Activated T-cell treated with anti-CD3 and anti-CD28 coated beads, Interleukin-2, amount 50 U/mL, for 72 hours (primary cell): ENCODE measurements at places on chromosomes 1 and 21. TPM values are rescaled to one million over a fixed set of nuclear protein-coding genes. Genes with fewer than 3 reads are reported as not detected.
A peak's percentile ranks its signal among the peaks of the same experiment; 100 is the strongest.

GRCh38 chr1:167722870-167723251 is 1.1 kb downstream of the MPZL1 start:
- no peak overlapping the region for H3K27ac ChIP-seq
- H3K4me3 ChIP-seq: peak overlapping the region; percentile 93
- H3K4me1 ChIP-seq: peaks cover 68% of the 10 kb centered on the region
- no peaks in the 10 kb centered on the region for H3K27me3 ChIP-seq
- no peak for DNase-seq

DNA sequence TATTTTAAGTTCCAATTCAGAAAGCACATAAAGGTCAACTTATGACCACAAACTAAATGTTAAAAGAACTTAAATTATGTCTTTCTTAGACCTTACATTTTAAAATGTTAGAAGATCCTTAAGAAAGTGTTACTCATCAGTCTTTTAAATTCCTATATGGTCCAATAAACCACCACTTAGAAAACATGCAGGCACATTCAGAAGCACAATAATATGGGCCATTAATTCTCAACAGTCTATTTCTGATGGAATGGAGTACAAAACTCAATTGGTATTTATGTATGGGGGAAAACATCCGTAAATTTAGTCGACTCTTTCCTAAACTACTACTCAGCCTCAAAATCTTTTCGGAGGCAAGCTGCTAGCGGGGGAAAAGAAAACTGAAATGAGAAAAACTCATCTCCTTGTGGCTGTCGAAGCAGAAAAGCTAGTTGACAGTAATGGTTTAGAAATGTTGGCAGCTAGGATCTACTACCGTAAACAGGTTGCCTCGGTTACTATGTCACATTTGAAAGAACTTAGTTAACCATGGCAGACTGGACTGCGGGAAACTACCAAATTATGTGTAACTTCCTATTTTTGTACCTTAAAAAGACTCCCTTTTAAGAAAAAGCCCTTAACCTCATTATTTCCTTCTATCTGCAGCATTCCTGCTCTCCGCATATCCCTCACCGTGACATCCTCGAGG is 1.0 kb downstream of the TRMT1L start:
- H3K27me3 ChIP-seq: no peaks in the 10 kb centered on the region
- peak overlapping the region; percentile 95 for H3K27ac ChIP-seq
- DNase-seq: no peak
- peaks cover 3% of the 10 kb centered on the region for H3K36me3 ChIP-seq
- H3K4me3 ChIP-seq: peak overlapping the region; percentile 98

DNA sequence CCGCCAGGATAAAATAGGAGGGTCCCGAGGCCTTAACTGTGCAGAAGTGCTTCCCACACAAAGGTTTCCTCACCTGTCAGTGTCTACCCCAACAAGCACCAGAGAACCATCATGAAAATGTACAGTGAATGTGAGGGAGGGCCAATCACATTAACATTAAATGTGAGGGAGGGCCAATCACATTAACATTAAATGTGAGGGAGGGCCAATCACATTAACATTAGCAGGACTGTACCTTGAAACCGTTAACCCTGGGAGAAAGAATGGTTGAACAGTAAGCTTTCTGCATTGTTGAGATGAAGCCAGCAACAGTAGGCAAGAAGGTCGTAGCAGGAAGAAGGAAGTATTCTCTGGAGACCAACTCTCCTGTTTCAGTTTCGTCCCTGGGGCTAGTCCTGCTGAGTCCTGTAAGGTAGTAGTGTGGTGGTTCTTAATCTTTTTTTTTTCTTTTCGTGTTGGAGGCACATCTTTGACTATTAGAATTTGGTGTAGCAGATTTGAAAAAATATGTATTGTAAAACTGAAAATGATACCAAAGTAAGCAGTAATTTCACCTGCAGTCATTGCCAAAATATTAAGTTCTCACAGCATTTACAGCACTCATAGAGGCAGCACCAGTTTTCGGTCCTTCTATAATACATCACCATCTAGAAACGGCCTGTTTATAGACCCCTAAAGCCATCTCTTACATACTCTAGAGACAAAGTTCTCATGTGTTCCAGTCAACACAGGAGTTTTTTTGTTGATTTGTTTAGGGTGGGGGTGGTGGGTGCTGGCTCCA is 98.6 kb upstream of the PPP2R5A start:
- peaks cover 26% of the 10 kb centered on the region for H3K4me1 ChIP-seq
- H3K27ac ChIP-seq: peak overlapping the region; percentile 79
- peak overlapping the region; percentile 75 for H3K4me3 ChIP-seq
- H3K36me3 ChIP-seq: no peaks in the 10 kb centered on the region

- peaks cover 3% of the 10 kb centered on the region for H3K36me3 ChIP-seq
- no peak overlapping the region for H3K27ac ChIP-seq
- H3K27me3 ChIP-seq: no peaks in the 10 kb centered on the region
- no peak for DNase-seq
- no peaks in the 10 kb centered on the region for H3K4me1 ChIP-seq
- H3K4me3 ChIP-seq: no peak overlapping the region
Measured at GRCh38 chr1:203720242-203720641, 44.7 kb upstream of the LAX1 start.

DNA sequence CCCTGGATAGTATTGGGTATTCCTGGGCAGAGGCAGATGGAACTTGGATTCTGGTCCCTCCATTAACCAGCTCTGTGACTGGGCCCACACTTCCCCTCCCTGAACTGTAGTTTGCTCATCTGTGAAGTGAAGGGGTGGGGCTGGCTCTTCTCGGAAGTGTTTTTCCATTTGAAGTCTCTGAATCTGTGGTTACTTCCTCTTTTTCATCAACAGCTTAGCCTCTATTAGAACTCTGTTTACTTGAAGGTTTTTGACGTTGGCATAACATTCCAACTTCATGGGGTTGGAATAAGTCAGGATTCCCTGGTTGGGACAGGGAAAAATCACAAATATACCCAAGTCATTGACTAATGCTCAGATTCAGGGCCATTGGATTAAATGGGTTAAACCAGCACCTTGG is 3.6 kb downstream of the KIAA0040 start:
- peak; percentile 63 for DNase-seq
- H3K4me3 ChIP-seq: peak overlapping the region; percentile 95
- no peaks in the 10 kb centered on the region for H3K27me3 ChIP-seq
- H3K27ac ChIP-seq: peak overlapping the region; percentile 91

DNA sequence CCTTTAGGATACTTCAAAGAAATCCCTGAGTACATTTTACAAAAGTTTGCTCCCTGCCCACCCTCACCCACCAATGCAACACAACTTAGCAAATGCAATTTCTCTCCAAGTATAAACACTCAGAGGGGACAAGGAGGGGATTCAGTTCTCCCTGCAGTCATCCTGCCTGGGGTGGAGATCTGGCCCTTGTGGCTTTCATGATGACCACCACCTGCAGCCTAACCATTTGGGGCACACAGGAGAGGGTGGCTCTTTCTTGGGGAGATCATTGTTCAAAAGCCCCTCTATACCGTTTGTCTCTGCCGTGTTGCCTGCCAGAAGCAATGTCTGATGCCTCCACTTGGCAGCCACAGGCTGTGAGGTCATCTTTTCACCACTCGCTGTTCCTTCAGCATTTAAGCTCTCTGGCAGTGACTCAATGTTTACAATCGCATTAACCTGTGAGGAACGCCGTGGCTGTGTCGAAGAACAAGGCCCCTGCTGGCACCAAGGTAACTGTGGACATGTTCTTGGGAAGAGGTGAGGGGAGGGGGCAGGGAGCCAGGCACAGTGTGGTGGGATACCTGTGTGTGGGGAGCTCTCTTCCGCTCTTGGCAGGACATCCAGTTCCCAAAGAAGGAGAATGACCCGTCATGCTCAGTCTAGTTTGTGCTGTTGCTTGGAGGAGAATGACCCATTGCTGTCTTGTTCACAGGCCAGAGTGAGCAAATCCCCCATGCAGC is 103.9 kb upstream of the DUSP10 start:
- peaks cover 11% of the 10 kb centered on the region for H3K4me1 ChIP-seq
- no peak for DNase-seq
- no peak overlapping the region for H3K4me3 ChIP-seq
- no peak overlapping the region for H3K27ac ChIP-seq

- no peak overlapping the region for H3K27ac ChIP-seq
- no peaks in the 10 kb centered on the region for H3K36me3 ChIP-seq
- DNase-seq: no peak
- no peaks in the 10 kb centered on the region for H3K4me1 ChIP-seq
- H3K27me3 ChIP-seq: peaks cover 13% of the 10 kb centered on the region
Measured at GRCh38 chr1:244642988-244643387, 9.9 kb upstream of the DESI2 start.

DNA sequence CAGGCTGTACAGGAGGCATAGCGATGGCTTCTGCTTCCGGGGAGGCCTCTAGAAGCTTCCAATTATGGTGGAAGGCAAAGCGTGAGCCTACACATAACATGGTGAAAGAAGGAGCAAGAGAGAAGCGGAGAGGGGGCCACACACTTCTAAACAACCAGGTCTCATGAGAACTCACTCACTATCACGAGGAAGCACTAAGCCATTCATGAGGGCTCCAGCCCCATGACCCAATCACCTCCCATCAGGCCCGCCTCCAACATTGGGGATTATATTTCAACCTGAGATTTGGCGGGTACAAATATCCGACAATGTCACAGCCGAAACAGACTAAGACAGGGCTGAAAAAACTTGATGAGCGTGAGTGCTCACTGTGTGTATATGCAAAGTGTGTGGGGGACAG is 89.3 kb upstream of the CNIH3 start:
- no peak overlapping the region for H3K27ac ChIP-seq
- no peak for DNase-seq
- no peaks in the 10 kb centered on the region for H3K4me1 ChIP-seq

DNA sequence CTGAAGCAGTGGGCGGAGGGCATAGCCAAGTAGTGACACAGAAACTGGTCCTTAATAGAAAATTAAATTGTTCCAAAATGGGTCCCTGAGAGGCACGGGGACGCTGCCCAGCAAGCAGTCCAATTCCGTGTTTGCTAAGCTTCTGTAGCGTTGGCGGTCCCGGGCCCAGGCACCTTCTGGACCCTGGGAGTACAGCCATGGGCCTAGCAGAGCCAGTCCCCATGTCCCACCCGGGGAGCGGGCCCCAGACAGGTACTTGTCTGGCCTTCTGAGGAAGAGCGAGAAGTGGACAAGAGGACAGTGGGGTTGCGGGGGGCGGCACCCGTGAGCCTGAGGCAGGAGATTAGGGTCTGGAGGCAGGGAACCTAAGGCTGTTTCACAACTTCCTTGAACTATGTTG is 11.5 kb upstream of the CCDC27 start:
- DNase-seq: no peak
- H3K27me3 ChIP-seq: no peaks in the 10 kb centered on the region
- peaks cover 25% of the 10 kb centered on the region for H3K4me1 ChIP-seq
- H3K4me3 ChIP-seq: no peak overlapping the region
- H3K27ac ChIP-seq: peak overlapping the region; percentile 38

DNA sequence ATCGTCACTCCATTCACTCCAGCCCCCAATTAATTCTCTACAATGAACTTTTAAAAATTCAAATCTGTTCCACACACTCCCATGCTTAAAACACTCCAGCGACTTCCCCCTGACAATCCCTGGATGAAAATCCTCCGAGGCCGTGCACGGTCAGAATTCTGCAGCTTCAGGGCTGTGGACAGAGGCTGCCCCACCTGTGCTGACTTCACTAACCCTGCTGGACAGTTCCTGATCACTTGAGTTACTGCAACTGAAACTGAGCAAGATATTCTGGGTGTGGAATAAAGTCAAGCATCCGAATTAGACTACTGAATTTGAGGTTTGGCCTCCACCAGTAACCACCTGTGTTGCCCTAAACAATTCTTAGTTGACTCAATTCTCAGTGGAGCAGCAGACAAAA is 1.0 kb upstream of the JAK1 start:
- peak overlapping the region; percentile 94 for H3K27ac ChIP-seq
- H3K27me3 ChIP-seq: peaks cover 10% of the 10 kb centered on the region
- DNase-seq: no peak
- peak overlapping the region; percentile 93 for H3K4me3 ChIP-seq
- H3K4me1 ChIP-seq: peaks cover 17% of the 10 kb centered on the region

DNA sequence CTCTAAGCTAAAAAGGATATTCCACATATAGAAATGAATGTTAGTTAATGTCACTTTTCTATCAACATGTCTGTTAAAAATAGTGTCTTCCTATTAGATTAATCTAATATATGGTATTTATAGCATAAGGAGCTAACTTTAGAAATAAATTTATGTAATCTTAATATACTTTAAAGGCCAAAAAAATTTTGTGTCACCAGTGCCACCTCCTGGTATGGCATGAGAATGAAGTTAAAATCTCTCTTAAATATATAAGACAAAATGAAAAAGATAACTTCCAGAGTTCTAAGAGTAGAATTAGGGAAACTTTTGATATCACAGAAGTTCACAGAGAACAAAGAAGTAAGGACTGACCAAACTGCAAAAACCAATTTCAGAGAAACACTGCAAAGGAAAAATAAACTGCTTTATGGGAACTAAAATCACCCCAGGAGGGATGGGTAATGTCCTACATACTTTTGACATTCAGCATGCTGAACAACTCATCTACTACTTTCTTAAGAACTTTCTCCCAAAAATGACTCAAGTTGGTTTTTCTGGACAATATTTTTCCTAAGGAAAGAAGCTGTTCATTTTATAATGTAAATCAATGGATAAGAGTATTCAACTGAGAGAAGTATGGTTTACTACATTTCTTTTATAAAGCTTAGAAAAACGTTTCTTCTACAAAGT is 82.8 kb downstream of the TRIM33 start:
- no peak overlapping the region for H3K4me3 ChIP-seq
- H3K36me3 ChIP-seq: no peaks in the 10 kb centered on the region
- peak; percentile 2 for DNase-seq
- no peak overlapping the region for H3K27ac ChIP-seq
- H3K4me1 ChIP-seq: no peaks in the 10 kb centered on the region
- no peaks in the 10 kb centered on the region for H3K27me3 ChIP-seq

- no peaks in the 10 kb centered on the region for H3K4me1 ChIP-seq
- no peak overlapping the region for H3K4me3 ChIP-seq
- H3K36me3 ChIP-seq: no peaks in the 10 kb centered on the region
- no peak for DNase-seq
- H3K27ac ChIP-seq: no peak overlapping the region
Measured at GRCh38 chr1:71312545-71312944, 231.7 kb upstream of the ZRANB2 start.

- DNase-seq: no peak
- peaks cover 19% of the 10 kb centered on the region for H3K4me1 ChIP-seq
Measured at GRCh38 chr1:92031281-92032110, 1.7 kb downstream of the EPHX4 start.

GRCh38 chr1:8211883-8212579 is 105.9 kb upstream of the SLC45A1 start:
- DNase-seq: peak; percentile 2
- H3K4me1 ChIP-seq: peaks cover 29% of the 10 kb centered on the region
- no peaks in the 10 kb centered on the region for H3K36me3 ChIP-seq

- DNase-seq: no peak
- H3K4me3 ChIP-seq: no peak overlapping the region
- H3K27ac ChIP-seq: no peak overlapping the region
- H3K36me3 ChIP-seq: no peaks in the 10 kb centered on the region
- H3K27me3 ChIP-seq: no peaks in the 10 kb centered on the region
Measured at GRCh38 chr1:84797603-84798002, 95.4 kb downstream of the LPAR3 start.

GRCh38 chr21:33403128-33403785 is at the start of gene IFNGR2:
Gene IFNGR2, plus strand, starts transcription at chr21:33403413. Its CDS starts 131 bp downstream, at chr21:33403544.
- peaks cover 6% of the 10 kb centered on the region for H3K27me3 ChIP-seq
- H3K27ac ChIP-seq: peak within 1 kb of the TSS; percentile 88
- H3K4me3 ChIP-seq: peak within 1 kb of the TSS; percentile 96
- H3K4me1 ChIP-seq: peaks cover 43% of the 10 kb centered on the region

GRCh38 chr1:31617916-31618746 is 642 bp downstream of the HCRTR1 start:
- no peaks in the 10 kb centered on the region for H3K36me3 ChIP-seq
- H3K27ac ChIP-seq: no peak overlapping the region
- H3K4me1 ChIP-seq: peaks cover 3% of the 10 kb centered on the region
- DNase-seq: peak; percentile 55

The COP1 gene
- total RNA-seq: 53.5 TPM

The SLC6A9 gene
- 24.5 TPM for total RNA-seq

The UTS2 gene
- not detected for total RNA-seq

The IQGAP3 gene
- total RNA-seq: 13.6 TPM

The GJA5 gene
- not detected for total RNA-seq

The APOBEC4 gene
- not detected for total RNA-seq

The DMRTA2 gene
- not detected for total RNA-seq

The SLAMF9 gene
- total RNA-seq: not detected
